Ovary (tissue), 10 donors: ENCODE measurements at places on chromosomes 11 and 22. TPM values are rescaled to one million over a fixed set of nuclear protein-coding genes. Genes with fewer than 3 reads are reported as not detected.

- DNase-seq, result no peak
These were observed 77.5 kb downstream of the PPFIBP2 start for GRCh38 chr11:7591107-7591894.

GRCh38 chr11:111047374-111047773 lies 198.2 kb upstream of the POU2AF2 start:
- DNase-seq, result no peak

DNA sequence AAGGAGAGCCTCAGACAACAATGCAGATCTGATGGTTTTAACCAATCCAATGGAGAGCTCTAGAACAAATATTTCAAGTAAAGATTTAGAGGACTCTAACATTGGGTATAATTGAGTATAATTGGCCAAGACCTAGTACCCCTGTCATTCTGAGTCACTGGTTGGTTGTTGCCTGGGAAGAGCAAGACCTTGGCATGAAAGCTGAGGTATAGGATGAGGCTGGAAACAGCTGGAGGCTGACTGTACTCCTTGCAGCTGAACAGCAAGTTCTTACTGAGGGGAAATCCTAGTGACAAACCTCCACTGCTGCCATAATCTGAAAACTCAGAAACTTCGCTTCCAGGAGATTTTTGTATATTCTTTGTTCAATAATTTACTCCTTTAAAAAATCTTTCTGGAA lies 54.3 kb upstream of the MUC15 start:
- DNase-seq, result no peak

The KRTAP5-11 gene
- not detected for total RNA-seq

The RGL4 gene
- total RNA-seq, result not detected
